ENCODE measurements at places on chromosomes 7 and 10. TPM values are rescaled to one million over a fixed set of nuclear protein-coding genes. Genes with fewer than 3 reads are reported as not detected.

The RINT1 gene
- 15.9 TPM for polyA plus RNA-seq

DNA sequence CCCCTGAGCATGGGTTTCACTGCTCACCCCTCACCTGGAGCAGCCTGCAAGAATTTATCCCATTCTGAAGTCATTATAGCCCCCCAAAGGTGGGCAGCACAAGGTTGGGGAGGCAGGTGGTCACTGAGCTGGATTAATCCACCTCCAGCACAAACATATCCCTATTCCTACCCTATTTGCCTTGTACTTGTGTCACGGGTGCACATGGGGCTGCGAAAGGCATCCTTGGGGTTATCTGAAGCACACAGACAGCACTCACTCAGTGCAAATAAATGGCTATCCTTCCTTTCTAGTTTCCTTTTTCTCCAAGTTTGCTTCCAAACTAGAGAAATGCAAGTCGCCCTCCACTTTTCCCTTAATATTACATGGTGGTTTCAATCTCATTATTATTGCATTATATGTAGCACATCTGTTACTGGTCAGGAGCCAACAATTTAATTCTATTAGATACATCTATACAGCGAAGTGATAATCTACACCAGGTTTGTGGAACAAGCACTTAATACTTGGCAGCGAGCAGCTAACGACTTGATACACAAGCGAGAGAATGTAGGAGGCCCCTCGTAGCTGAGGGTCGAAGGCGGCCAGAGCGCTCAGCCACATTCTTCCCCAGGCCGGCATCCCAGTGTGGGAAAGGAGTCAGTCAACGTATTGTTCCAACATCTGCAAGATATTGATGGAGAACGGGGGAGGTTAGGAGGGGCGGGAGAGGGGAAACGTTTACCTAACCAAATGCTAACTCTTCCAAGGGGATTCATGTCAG, 121.3 kb upstream of the HABP2 start:
- DNase-seq: no peak

GRCh38 chr7:92850516-92850915, 14.1 kb upstream of the CDK6 start:
- DNase-seq: no peak

GRCh38 chr10:102817175-102817574, 20.0 kb downstream of the CYP17A1 start:
- no peak for DNase-seq

The OR2A5 gene
- polyA plus RNA-seq: not detected
